Hair follicle dermal papilla cell (primary cell): ENCODE measurements at places on chromosomes 4 and X. TPM values are rescaled to one million over a fixed set of nuclear protein-coding genes. Genes with fewer than 3 reads are reported as not detected.

Gene SSX3
- not detected in 2 replicates for total RNA-seq

Gene MBNL3
- 4.1 and 7.1 TPM in 2 replicates for total RNA-seq

Gene MAGEC3
- not detected in 2 replicates for total RNA-seq

Gene GAGE12G
- total RNA-seq: not detected in 2 replicates

Gene PFKFB1
- total RNA-seq: 0.12 and 0.16 TPM in 2 replicates
